ENCODE measurements at places on chromosomes 6 and 20.

DNA sequence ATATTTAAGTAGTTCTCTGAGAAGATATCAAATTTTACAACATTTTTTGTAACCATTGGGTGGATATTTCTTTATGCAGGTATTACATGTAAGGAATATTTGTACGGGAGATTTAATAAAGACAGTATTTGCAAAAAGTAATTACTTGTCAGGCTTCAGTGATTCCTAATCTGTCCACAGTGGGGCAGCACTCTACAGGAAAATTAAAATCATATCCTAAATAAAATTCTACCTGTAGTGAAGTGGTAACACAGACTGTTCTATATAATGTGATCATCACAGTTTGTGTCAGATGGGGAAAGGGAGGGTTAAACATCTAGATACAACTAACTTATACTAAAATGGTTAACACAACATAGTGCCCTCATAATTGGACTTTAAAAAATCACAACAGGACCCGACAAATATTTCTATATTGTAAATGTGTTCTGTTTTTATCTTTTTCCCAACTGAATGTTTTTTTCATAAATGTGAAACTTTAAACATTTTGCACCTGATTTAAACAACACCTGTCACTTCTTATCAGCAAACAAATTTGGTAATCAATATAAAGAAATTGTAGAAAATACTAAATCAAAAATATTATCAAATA is 145.6 kb upstream of the MANEA start:
- DNase-seq = no peak

GRCh38 chr6:136962661-136963060 is 40.6 kb downstream of the SLC35D3 start:
- no peak for DNase-seq

DNA sequence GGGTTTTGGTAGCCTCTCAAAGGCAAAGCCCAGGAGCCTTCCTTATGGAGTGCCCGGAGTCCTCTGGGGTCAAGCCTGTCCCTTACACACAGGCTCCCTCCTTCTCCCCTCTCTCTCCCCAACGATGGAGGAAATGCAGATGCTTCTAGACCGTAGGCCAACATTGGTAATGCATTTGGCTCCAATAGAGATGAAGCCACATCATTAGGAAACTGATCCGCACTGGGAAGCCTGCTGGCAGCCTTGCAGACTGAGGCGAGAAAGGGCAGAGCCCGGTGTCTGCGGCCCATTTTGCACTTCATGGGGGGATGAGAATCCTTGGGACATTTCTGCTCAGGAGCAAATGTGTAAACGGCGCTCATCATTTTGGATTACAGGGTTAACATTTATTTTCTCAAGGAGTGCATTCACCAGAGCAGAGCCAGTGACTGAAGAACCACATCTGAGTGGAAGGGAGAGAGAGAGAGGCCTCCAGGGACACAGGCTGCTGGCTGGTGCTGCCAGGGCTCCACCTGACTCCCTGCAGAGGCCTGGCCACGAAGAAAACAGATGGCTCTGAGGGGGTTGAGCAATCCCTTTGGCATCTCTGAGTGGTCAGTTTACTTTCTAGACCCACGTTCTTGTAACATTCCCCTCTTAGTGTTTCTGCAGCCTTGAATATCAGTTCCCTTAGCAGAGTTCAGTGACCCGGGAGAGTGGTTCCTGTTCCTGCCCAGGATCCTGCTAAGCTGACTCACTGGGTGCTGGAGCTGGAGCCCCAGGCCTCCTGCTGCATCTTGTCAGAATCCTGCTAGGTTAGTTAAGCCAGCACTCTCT is 4.4 kb upstream of the CST3 start:
- no peak for DNase-seq

DNA sequence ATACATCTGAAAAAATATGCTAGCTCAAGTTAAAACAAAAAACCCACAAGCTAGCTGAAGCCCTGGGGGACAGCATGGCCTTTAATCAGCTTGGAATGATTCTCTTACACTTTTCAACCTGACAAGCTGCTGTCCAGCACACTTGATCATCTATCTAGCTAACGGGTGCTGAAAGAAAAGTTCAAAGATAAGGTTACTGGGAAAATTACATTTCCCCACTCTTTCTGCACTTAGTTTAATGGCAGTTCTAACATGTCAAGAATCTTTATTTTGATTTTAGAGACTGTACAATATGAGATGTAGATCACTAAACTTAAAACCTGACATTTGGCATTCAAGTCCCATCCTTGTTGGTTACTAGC is 53.4 kb downstream of the STK4 start:
- DNase-seq = no peak

- no peak for DNase-seq
Measured at GRCh38 chr6:102581378-102582124, 1188.0 kb downstream of the GRIK2 start.

- DNase-seq = no peak
Measured at GRCh38 chr6:34661357-34661756, 35.2 kb downstream of the ILRUN start.

DNA sequence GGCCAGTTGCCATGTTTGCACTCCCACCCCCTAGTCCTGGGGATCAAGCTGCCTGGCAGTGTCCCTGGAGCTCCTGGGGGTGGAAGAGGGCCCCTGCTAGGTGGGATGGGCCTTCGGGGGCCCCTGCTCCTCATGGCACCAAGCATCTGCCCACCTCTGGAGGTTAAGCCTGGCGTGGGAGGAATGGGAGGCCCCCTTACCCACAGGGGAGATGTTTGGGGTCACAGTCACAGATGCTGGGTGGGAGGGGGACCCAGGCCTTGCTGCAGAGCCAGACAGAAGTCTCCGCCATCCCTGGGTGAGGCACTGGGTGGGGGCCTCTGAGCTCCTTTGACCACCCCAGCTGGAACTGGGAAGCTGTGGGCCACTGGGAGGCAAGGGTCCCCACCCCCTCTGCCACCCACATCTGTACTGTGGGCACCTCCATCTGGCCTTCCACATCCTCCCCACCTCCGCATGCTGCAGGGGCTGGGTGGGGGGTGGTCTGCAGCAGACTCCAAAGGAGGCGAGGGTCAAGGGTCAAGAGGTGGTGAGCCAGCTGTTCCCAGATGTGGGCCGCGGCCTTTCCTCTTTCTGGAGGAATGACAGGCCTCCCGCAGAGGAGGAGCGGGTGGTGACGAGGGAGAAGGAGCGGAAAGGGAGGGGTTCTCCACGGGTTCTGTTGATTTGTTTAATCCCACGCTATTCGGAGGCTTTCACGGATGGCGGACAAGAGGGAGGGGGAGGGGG is 41.5 kb downstream of the YTHDF1 start:
- no peak for DNase-seq

DNA sequence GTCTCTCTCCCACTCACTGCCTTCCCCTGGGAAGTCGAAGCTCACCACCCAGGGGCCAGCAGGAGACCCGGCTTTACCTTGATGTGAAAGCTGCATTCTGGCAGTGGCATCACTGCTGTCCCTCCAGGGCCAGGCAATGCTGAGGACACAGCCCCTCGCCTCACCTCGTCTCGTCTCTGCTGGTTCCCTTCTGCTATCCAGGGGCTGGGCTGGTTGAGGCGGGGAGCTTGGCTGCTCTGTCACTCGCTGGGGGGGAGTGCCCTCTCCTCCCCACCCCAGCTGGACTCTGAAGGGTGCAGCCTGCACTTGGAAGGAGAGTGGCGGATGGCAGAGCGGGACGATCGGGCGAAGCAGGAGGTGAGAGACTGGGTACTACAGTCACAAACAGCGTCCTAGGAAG is 12.7 kb upstream of the DSN1 start:
- DNase-seq = no peak

- DNase-seq = peak; percentile 50
Measured at GRCh38 chr6:26175428-26176181, 88.4 kb downstream of the HFE start.

GRCh38 chr6:27066381-27066780 is 181.1 kb upstream of the PRSS16 start:
- no peak for DNase-seq

DNA sequence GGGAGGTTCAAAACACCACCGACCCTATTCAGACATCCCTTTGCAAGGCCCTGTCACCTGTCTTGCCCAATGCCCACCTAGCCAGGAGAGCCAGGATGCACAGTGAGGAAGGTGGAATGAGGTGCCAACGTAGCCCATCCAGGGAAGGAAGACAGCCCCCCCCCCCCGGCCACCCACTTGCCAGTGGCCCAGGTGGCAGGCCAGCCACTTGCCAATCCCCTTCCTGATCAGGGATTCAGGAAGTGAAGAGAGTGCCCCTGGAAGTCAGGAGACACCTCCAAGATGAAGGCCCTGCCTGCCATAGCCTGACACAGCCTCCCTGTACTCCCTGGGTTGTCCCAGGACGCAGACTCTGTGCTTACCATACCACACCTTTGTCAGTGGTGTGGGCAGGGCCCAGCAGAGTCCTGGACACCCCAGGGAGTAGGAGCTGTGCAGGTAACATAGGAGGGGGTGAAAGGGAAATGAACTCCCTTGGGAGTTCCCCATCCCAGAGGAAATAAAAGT is 54.7 kb downstream of the MRPL14 start:
- no peak for DNase-seq

GRCh38 chr6:5730585-5731263 is 276.0 kb downstream of the NRN1 start:
- no peak for DNase-seq

GRCh38 chr6:70241031-70241430 is 61.9 kb downstream of the COL9A1 start:
- DNase-seq = no peak

GRCh38 chr6:98230250-98230649 is 604.1 kb upstream of the POU3F2 start:
- no peak for DNase-seq

DNA sequence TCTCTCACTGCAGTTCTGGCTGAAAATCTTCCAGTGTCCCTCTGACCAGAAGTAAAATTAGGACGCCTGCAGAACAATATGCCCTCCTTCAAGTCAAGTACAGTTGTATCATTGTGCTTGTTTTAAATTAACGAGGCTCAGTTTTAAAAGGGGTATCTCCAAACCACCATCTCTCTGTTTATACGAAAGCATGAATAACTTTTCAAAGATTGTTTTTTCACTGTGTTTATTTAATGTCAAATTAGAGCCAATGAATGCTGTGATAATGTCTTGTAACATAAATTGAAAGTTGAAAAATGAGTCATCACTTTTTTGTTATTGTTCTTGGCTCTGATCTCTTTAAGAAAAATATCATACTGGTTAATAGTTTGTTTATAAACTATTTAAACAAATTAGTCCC is 230.7 kb upstream of the THEMIS start:
- no peak for DNase-seq

DNA sequence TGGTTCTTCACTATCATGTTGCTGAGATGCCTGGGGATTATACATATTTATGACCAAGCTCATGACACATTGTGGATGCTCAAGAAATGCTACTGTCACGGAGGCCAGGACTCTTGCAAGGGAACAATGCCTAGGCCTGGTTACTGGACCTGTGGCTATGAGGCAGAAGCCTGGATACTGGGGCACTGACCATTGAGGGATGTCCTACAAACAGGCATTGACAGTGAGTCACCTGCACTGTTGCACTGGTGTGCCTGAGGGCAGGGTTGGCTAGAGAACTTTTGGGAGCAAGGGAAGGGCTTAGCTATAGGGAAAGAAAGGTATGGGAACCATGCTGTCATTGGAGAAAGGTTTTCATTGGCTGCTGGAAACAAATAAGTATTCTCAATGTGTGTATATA is 313.1 kb upstream of the SUPT3H start:
- no peak for DNase-seq

- DNase-seq = no peak
Measured at GRCh38 chr20:33850159-33850558, 39.0 kb downstream of the CHMP4B start.

GRCh38 chr6:10230531-10230930 is 184.3 kb downstream of the TFAP2A start:
- DNase-seq = no peak

GRCh38 chr6:551405-551804 is 105.5 kb downstream of the HUS1B start:
- DNase-seq = no peak

DNA sequence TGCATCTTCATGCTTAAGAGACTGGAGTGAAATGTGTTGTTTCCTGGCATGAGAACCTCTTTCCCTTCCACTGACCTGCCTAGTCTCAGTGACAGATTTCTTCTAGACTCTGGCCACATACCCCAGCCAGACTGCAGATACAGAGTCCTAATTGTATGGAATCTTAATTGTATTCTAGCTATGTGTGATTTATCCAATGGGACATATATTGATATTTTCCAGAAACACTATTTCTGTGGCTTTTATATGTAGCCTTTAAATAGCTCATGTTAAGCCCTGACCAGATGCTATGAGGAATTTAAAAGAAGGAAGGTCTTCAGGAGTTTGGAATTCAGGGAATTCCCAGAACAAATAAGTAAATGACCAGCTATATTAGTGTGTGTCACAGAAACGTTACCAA is 99.0 kb downstream of the FIG4 start:
- no peak for DNase-seq

- no peak for DNase-seq
Measured at GRCh38 chr20:4633379-4633778, 88.3 kb upstream of the PRND start.

- no peak for DNase-seq
Measured at GRCh38 chr6:169849396-169849795, 98.0 kb downstream of the ERMARD start.

DNA sequence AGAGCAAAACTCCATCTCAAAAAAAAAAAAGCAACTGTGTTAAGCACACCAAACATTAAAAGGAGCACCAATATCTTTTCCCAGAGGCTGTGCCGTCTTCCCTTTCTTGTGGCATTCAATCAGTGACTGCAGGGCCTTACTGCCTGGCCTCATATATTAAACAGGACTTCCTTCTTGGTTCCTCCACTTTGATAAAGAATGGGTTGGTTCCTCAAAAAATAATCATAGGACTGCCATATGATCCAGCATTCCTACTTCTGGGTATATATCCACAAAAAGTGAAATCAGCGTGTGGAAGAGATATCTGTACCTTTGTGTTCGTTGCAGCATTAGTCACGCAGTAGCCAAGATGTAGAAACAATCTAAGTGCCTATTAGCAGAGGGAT is 40.3 kb upstream of the GFOD1 start:
- DNase-seq = no peak

DNA sequence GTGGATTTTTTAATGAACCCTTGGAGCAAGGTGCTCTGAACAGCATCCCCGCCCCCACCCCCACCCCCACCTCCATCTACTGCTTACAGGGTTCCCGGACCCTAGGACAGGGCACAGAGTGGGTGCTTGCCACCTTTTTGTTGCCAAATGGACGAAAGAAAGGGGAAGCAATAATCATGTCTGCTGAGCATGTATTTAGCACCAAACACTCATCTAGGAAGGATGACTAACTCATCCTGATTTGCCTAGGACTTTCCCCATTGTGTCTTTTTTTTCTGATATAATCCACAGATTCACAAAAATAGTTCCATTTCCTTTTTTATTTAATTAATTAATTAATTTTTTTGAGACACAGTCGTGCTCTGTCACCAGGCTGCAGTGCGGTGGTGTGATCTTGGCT is 1.2 kb upstream of the PLTP start:
- no peak for DNase-seq

GRCh38 chr20:57391439-57392301 is 474 bp downstream of the RBM38 start:
- no peak for DNase-seq

GRCh38 chr6:151075527-151075926 is 164.2 kb upstream of the AKAP12 start:
- no peak for DNase-seq

- DNase-seq = no peak
Measured at GRCh38 chr6:63140692-63141318, 70.5 kb upstream of the FKBP1C start.

- DNase-seq = no peak
Measured at GRCh38 chr20:1346315-1346969, 17.5 kb upstream of the SDCBP2 start.
